ENCODE measurements at places on chromosomes 12 and 14.

DNA sequence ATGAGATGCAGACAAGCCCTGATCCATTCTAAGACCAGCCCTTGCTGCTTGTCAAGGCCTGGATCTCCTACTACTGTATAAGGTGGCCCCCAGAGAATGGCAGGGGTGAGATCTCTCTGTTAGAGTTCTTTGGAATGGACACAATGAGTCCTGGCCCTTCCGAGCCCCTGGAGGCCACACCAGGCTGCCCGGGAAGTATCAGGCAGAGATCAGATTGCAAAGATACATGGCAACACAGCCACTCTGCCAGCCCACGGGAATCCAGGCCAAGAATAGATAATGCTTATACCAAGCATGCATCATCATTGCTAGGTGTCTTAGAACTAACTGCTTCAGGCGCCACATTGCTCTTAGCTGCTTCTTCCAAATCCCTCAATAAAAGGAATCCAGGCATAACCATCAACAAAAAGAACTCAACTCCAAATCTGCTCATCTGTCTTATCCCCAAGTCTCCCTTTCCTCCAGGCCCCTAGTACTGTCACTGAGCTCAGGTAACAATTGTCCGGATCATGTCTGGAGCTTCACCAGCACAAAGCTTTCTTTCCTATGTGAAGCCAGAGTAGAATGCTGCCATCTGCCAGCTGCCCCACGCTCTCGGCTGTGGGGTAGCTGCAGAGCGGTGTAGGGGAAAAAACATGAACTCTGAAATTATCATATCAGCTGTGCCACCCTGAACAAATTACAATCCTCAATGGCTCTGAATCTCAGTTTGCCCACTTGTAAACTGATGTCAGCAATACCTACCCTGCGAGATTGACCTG, 5.5 kb upstream of the VASH1 start:
- DNase-seq, result no peak

DNA sequence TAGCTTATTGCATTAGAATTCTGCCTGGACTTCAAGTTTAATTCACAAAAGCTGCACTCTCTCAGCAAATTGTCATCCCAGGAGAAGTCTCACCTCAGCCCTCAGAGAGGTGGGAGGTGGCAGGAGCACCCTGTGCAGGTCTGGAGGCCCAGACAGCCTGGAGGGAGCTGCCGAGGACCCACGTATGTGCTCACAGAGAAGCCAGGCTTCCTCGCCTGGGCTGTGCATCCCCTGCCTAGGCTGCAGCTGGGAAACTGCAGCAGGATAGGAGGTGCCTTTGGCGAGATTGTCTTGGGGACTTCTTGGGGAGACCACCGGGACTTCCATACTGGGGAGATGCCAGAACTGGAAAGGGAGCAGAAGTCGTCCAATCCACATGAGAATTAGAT, 8.8 kb downstream of the CPNE6 start:
- DNase-seq, result no peak

DNA sequence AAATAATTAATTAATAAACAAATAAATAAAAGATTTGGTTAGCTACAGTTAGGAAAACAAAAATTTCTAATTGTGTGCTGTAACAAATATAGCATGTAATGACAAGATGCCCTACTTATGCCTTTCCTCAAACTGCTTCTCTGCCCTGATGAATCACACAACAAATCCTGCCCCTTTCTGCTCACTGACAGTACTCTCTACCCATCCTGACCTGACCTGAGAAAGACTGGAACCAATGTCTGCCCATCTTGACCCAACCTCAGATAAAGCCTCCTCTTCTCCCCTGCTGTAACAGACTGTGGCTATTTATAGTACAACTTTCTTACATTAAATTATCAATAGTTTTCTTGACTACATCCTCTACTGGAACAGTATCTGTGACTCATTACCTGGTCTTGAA, 43.7 kb downstream of the PPP1R13B start:
- no peak for DNase-seq

DNA sequence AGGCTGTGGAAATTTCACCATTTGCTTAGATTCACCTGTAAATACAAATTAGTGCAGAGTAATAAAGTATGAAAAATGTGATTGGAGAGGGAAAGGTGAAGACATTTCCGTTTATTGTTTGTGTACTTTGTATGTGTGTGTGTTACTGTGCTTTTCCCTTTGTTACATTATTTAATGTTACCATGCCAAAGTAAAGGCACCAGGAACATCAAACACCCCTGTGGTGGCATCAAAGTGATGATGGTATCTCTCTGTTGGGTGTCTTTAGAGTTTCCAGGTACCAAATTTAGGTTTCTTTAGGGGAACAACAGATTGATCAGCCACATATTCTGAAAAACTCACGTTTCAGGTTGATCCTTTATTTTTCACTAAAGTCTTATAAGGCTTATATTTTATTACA, 189.0 kb upstream of the FBXO33 start:
- DNase-seq, result no peak

DNA sequence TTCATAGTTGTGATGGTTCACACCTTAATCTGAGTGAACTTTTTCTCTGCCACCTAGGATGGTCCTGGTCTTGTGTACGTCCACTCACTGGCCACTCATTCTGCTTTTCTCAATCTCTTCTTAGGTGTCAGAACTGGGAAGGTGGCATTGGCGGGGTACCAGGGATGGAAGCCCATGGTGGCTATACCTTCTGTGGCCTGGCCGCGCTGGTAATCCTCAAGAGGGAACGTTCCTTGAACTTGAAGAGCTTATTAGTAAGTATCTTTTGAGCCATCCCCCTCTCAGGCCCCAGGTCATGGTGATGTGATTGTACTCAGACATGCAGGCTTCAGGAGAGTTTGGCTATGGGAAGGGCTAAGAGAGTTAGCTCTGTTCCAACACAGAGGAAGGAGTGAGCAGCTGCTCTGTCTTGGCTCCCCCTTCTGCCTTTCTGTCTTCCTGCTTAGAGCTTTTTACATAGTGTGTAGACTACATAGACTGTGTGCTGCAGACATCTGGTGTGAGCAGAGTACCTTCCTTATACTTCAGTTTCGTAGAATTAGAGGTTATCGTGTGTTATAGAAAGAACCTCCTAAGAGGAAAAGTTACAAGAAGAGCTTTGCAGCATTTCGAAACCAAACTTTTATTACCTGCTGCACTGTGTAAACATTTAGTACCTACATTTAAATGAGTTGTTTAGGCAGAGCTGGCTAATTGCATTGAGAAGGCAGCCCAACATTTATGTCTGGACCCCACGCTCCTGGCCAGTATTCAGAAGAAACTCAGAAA, 54.2 kb downstream of the FNTB start:
- no peak for DNase-seq

GRCh38 chr12:2589381-2589780, 205.4 kb upstream of the FKBP4 start:
- DNase-seq, result no peak

DNA sequence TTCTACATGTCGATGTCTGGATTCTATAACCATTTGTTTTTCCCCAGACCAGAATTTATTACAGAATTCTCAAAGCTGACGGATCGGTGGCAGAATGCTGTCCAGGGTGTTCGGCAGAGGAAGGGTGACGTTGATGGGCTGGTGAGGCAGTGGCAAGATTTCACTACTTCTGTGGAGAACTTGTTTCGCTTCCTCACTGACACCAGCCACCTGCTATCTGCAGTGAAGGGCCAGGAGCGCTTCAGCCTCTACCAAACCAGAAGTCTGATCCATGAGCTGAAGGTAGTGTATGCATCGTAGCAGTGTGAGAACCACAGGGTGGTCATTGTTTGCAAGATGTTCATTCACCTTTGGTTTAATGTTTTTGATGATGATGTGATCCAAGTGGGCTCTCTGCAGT, 124.0 kb downstream of the ESR2 start:
- DNase-seq, result no peak

DNA sequence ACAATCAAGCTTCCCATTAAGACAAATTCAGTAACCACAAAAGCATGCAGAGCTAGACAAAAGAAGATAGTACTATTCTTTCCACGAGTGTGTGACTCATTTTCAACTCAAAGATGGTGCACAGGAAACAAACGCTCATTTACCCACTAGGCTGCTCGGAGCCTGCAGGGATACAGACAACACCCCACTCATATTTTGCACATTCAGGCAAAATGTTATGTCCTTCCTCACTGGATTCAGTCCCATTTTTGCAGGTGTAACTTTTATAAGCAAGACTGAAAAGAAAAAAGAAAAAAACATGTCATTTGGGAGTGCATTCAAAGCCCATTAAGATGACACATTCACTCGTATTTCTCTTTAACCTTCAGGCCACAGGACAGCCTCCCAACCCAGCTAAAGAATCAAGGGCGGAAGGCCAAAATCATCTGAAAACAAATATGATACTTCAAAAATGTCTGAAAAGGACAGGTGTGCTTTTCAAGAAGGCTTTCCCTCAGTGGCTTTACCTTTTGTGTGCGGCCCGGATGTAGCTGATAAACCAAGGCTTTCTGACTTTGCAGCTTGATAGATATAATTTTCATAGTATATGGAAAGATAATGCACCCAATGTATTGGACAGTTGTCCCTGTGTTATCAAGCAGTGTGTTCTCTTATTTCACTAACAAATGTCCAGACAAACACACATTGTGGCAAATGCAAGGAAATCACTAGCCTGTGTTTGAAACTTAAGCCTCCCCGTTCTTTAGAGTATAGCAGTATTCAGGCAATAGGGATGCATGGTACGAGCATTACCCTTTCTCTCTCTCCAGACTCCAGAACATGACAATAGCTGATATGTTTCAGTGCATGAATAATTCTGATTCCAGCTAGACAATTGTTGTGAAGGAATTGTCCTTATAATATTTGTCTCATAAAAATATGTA, 147.8 kb upstream of the KRR1 start:
- no peak for DNase-seq

DNA sequence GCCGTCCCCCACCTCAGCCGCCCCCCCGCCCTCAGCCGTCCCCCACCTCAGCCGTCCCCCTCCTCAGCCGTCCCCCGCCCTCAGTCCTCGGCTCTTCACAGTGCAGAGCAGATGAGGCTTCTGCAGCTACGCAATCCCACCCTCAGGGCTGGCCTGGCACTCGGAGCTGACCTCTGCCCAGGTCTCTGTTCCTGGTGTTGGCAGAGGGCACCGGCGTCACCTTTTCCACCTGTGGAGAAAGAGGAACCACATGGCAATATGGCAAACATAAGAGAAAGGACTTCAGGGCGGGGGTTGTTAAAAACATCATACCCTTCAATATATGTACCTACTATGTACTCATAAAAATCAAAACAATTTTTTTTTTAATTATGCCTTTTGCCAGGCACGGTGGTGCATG, 45.8 kb downstream of the MLXIP start:
- DNase-seq, result no peak

DNA sequence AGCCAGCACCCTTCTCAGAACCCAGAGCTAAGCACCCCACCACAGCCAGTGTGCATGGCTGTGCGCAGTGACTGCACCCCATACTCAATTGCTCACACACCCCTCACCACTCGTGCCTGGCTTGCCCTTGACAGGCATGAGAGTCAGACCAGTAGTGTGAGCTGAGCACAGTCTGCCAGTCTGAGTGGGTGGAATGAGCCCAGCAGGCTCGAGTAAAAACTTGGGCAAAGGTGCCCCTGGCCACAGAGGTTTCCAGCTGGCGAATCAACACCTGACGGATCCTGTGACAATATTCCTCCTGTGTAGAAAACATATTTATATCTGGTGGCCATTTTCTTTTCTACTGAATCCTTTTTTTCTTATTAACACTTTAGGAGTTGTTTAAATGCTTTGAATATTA, 202.5 kb downstream of the TMEM117 start:
- no peak for DNase-seq

GRCh38 chr12:99752740-99753139, 105.2 kb downstream of the GARIN6 start:
- no peak for DNase-seq

- DNase-seq, result no peak
Observed at GRCh38 chr12:159156-159782, 54.7 kb downstream of the SLC6A12 start.

- DNase-seq, result no peak
Observed at GRCh38 chr14:90521084-90521929, 124.5 kb downstream of the CALM1 start.

DNA sequence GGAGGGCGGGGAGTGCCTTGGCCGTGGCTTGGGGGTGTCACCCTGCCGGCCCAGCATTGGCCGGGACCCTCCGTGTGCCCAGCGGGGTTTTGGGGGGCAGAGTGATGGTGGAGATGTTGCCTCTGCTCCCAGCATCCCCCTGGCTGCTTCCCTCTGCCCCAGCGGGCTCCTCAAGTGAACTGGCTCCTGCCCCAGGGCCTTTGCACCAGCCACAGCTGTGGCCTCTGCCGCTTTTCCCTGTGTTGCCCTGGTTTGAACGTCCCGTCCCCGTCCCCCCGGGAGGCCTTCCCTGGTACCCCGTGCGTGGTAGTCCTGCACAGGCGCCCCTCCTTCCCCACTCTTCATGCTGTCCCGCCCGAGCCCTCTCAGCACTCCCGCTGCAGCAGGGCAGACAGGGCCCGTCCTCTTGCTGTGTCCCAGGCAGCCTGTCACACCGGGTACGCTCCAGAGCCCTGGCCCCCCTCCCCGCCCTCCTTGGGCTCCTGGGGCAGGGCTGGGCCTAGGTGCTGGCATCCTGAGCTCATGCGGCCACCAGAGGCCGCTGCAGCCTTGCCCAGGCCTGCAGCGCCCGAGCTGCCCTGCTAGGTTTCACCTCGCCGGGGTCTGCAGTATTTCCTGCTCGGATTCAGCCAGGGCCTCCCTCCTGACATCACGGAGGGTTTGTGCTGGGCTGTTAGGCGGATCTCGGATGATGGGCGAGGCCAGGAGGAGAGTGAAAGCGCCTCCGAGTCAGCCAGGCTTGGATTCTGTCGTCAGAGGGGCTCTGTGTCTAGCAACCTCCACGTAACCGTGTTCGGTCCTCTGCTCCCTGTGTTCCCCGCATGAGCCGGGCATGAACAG, 9.5 kb downstream of the NOC4L start:
- DNase-seq, result no peak

DNA sequence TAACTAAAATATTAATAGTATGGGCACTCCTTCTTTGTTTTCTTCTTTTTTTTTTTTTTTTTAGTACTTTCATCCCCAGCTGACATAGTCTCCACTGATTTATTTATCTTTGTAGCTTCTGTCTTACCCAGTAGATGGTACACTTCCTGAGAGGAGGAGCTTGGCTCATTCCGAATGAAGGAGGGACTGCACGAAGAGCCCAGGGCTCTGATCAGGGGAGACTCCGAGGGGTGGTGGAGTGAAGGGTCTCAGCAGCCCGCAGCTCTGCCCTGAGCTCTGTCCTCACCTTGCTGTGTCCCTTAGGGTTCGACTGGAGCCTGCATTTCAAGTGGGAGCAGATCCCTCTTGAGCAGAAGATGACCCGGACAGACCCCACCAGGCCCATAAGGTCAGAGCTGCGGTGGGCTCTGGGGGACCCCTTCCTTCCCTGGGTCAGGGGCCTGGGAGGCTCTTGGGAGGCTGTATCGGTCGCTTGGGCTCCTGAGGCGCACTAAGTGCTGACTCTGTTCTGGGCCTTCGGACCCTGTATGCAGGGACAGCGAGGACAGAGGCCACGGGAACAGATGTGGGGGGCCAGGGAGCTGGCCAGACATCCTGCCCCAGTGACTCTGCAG, 65.2 kb downstream of the ERH start:
- no peak for DNase-seq

All from HS-27A (cell line).